ENCODE measurements at places on chromosomes 5 and 9.

DNA sequence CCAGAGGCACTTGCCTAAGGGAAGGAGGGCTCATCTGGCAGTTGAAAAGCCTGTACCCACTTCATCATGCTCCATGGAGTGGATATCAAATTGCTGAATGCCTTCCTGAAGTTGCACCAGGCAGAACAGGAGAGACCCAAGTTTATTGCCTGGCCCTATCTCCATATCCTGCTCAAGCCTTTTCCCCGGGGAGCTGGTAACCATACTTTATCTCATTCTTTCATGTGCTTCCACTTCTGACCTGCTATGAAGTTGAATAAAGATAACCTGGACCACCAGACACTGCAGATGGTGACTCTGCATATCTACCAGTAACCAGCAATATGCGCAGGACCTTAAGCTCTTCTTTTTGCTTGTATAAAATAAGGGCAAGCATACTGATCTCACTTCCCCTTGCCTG, 1397.5 kb upstream of the CDH6 start:
- no peaks in the 10 kb centered on the region for H3K36me3 ChIP-seq
- H3K4me3 ChIP-seq: no peak overlapping the region
- H3K27ac ChIP-seq: no peak overlapping the region
- no peak for DNase-seq

DNA sequence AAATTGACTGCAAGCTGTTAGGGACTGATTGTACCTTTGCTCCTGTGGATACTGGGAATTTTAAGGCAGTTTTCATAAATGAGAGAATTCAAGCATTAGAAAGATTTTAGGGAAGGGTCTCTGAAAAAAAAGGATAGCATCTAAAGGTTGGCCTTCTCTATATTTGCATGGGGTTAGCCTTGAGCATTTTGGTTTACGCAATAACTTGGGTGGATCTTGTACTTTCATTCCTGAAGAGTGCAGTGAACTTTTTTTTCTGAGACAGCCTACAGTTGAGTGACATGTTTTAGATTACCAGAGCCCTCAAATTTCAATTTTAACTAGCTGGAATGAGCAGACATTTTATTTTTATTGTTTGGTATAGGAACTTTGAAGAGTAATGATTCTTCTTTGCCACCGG, 91.6 kb upstream of the NR3C1 start:
- no peaks in the 10 kb centered on the region for H3K27me3 ChIP-seq
- H3K36me3 ChIP-seq: no peaks in the 10 kb centered on the region
- no peak for DNase-seq
- H3K27ac ChIP-seq: no peak overlapping the region
- no peaks in the 10 kb centered on the region for H3K4me1 ChIP-seq

GRCh38 chr5:68433923-68434879, 218.6 kb downstream of the PIK3R1 start:
- no peaks in the 10 kb centered on the region for H3K27me3 ChIP-seq
- H3K36me3 ChIP-seq: no peaks in the 10 kb centered on the region
- DNase-seq: peak; percentile 71
- H3K4me3 ChIP-seq: no peak overlapping the region

GRCh38 chr9:96168882-96169281, 133.1 kb downstream of the HSD17B3 start:
- no peaks in the 10 kb centered on the region for H3K36me3 ChIP-seq
- H3K27ac ChIP-seq: no peak overlapping the region

DNA sequence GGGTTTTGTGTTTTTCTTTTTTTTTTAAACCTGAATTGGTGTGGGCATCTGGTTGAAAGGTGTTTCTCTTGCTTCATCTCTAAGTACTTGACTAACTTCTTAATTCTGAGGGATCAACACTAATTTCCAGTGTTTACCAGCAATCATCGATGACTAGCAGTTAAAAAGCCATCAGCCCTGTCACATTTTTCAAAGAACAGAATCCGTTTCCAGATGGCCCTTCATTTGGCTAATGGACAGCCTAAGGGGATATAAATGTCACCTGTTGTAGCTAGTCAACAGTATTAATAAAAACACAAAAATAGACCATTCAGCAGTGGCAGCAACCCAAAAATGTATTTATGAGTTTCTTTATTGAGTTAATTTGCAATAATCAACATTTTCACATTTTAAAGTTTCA, 1076.5 kb downstream of the MAT2B start:
- H3K36me3 ChIP-seq: no peaks in the 10 kb centered on the region
- no peaks in the 10 kb centered on the region for H3K4me1 ChIP-seq
- H3K4me3 ChIP-seq: no peak overlapping the region
- no peaks in the 10 kb centered on the region for H3K27me3 ChIP-seq

- no peaks in the 10 kb centered on the region for H3K36me3 ChIP-seq
- no peaks in the 10 kb centered on the region for H3K4me1 ChIP-seq
- DNase-seq: no peak
- H3K4me3 ChIP-seq: no peak overlapping the region
- no peak overlapping the region for H3K27ac ChIP-seq
These were observed 58.3 kb downstream of the PTTG1 start for GRCh38 chr5:160479926-160480325.

GRCh38 chr5:55564721-55565120, 30.0 kb upstream of the PLPP1 start:
- DNase-seq: no peak
- no peak overlapping the region for H3K4me3 ChIP-seq
- H3K4me1 ChIP-seq: peaks cover 9% of the 10 kb centered on the region
- no peaks in the 10 kb centered on the region for H3K36me3 ChIP-seq

DNA sequence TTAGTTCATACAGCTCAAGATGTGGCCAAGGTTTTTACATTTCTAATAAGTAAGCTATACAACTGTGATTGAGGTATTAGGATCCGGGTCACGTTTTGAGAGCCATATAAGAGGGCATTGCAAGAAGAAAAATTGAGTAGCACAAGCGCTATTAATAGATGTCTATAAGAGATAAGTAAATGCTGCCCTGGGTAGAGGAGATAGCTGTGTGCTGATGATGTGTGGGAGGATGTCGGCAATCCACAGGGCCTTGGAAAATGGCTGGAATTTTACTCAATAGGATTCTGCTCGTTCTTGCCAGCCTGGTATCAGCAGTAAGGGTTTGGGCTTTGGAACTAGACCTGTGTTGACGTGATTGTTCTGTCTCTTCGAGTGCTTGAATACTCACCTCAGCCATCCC, 41.6 kb downstream of the CSF1R start:
- DNase-seq: no peak
- H3K36me3 ChIP-seq: peaks cover 94% of the 10 kb centered on the region
- no peak overlapping the region for H3K27ac ChIP-seq
- no peak overlapping the region for H3K4me3 ChIP-seq

DNA sequence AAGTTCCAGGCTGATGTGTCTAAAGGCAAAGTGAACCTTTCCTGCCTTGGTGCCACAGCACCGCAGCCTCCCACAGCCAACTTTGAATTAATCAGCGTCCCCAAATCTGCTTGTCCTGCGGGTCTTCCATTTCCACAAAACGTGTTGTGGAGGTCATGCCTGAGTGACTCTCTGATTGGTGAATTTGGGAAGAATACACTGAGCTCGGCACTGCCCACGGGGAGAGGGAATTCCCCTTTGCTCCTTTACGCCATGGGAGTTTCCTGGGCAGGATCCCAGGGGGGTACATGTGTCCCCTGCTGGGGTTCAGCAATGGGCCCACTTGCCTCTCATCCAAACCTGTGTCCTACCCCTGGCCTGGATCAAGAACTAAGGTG, 90.4 kb downstream of the LHX2 start:
- H3K4me1 ChIP-seq: no peaks in the 10 kb centered on the region
- H3K27ac ChIP-seq: no peak overlapping the region
- H3K27me3 ChIP-seq: no peaks in the 10 kb centered on the region

DNA sequence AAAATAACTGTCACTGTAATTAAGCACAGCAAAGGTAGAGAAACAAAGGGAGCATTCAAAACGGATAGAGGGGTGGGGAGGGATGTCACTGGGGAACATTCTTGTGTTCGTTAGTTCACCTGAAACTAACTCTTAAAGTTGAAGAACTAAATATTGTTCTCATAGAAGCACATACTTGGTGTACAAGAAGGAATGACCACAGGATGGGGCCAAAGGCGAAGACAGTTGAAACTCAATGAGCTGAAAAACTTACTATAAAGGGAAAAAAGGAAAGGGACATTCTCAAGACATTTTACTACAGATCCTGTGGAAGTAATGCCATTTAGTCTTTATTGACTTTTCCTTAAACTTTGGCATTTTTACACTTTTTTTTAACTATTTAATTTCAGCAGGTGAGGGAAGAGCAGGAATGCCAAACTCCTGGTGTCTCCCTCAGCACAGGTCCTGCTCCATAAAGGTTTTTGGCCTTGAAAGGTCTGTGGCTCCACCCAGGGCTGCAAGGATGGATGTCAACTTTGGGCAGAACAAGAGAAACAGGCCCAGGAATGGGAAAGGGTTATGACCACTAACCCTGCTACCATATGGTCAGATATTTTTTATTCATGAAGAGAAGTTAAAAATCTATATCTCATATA, 197.6 kb upstream of the RASA1 start:
- no peaks in the 10 kb centered on the region for H3K27me3 ChIP-seq
- H3K36me3 ChIP-seq: no peaks in the 10 kb centered on the region
- H3K4me3 ChIP-seq: no peak overlapping the region
- DNase-seq: no peak
- H3K27ac ChIP-seq: no peak overlapping the region
- peaks cover 3% of the 10 kb centered on the region for H3K4me1 ChIP-seq

DNA sequence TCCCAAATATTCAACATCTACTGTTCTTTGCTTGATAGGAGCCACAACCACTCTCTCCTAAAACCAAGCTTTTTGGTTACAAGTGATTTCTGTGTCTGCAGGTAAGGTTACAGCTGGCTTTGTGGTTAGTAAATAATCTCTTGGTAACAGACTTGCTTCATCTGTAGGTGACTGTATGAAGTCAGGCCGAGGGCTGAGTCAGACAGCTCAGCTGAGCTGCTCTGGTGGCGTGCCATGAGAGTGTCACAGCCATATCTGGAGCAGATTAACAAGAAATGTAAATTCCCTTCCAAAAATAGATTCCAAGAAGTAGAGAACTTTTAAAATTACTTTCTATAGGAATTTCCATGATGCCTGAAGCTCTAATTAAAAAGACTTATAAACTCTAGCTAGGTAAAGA, 23.7 kb upstream of the TAS2R1 start:
- H3K4me1 ChIP-seq: no peaks in the 10 kb centered on the region
- DNase-seq: no peak
- H3K4me3 ChIP-seq: no peak overlapping the region
- H3K27me3 ChIP-seq: no peaks in the 10 kb centered on the region
- no peaks in the 10 kb centered on the region for H3K36me3 ChIP-seq

- no peak overlapping the region for H3K27ac ChIP-seq
- DNase-seq: no peak
- no peaks in the 10 kb centered on the region for H3K36me3 ChIP-seq
- peaks cover 4% of the 10 kb centered on the region for H3K27me3 ChIP-seq
- no peaks in the 10 kb centered on the region for H3K4me1 ChIP-seq
These were observed 9.2 kb upstream of the SEMA6A start for GRCh38 chr5:116583862-116584222.

DNA sequence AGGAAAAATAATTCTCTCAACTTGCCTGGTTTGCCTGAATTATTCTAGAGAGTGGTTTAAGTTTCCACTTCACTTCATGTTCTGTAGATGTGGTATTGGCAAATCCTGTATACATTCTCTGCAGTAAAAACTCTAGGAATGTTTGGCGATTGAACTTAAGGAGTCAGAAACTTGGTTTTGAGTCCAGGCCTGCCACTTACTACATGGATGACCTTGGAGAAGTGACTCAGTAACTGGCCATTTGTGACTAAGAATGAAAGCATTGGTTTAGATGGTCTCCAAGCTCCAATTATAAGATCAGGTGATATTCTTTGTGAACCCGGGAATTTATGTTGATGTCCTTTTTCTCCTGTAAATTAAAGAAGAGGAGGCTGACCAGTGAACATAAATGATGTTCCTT, 233.8 kb downstream of the GAS1 start:
- no peak overlapping the region for H3K27ac ChIP-seq
- H3K4me1 ChIP-seq: no peaks in the 10 kb centered on the region
- DNase-seq: no peak
- no peak overlapping the region for H3K4me3 ChIP-seq

DNA sequence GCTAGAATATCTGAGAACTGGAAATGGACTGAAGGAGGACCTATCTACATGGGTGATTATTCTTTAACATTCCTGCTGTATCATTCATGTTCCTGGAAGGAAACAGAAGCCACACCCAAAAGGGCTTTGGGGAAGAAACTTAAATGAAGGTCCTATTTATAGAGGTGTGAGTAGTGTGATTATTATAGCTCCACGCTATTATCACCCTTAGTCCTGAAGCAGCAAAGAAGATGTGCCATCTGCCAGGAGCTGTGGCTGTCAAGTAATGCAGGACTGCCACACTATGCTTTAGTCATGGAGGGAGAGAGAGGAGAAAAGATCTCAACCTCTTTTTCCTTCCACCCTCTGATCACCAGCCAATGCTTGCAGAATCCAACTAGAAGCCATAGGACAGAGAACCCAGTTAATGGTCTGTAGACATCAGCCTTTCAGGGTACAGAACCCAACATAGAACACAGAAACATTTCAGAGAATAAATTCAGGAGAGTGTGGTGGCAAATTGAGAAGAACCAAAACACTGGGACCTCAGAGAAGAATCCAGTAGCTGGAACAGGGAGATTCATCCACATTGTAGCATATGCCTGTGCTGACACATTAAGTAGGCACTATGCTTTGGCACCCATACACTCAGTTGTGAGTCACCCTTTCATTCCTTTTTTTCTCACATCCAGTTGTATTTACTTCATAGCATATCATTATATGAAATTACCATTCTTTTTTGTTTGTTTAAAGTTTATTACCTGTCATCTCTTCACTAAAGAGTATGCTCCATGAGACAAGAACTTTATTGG, 21.0 kb upstream of the RNF180 start:
- no peak for DNase-seq
- H3K27me3 ChIP-seq: no peaks in the 10 kb centered on the region
- H3K27ac ChIP-seq: no peak overlapping the region
- no peaks in the 10 kb centered on the region for H3K36me3 ChIP-seq
- no peaks in the 10 kb centered on the region for H3K4me1 ChIP-seq

DNA sequence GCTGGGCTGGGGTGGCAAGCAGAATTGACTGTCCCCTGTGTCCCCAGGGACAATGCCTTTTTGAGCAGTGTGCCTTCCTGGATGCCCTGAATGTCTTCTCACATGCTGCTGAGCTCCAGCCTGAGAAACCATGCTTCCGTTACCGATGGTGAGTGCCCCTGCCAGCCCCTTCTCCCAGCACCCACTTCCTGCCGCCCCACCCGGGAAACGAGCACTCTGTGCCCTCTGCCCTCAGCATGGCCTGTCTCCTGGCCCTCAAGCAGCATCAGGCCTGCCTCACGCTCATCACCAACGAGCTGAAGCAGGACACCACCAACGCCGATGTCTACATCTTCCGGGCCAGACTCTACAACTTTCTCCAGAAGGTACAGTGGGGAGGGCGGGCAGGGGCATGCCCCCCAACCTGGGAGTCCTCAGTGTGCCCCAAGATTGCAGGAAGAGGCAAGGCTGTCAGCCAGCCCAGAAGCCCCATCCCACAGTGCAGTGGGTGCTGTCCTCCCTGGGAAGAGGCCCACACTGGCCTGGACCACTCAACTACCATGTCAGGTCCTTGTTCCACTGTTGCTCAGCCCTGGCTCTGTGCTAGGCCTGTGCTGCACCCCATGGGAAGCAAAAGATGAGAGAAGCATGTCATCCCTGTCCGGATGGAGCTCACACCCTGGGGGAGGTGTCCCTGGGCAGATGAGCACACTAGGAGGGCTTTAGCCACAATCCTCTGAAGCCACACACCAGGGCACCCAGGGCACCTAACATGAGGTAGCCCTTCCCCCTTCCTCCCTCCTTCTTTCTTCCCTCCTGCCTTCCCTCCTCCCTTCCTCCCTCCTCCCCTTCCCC, 4.4 kb downstream of the TTC16 start:
- no peak overlapping the region for H3K4me3 ChIP-seq
- H3K36me3 ChIP-seq: no peaks in the 10 kb centered on the region
- peaks cover 30% of the 10 kb centered on the region for H3K4me1 ChIP-seq
- DNase-seq: peak; percentile 77
- no peaks in the 10 kb centered on the region for H3K27me3 ChIP-seq

Data from DND-41 (cell line).